ENCODE measurements at places on chromosomes 5 and 9.

DNA sequence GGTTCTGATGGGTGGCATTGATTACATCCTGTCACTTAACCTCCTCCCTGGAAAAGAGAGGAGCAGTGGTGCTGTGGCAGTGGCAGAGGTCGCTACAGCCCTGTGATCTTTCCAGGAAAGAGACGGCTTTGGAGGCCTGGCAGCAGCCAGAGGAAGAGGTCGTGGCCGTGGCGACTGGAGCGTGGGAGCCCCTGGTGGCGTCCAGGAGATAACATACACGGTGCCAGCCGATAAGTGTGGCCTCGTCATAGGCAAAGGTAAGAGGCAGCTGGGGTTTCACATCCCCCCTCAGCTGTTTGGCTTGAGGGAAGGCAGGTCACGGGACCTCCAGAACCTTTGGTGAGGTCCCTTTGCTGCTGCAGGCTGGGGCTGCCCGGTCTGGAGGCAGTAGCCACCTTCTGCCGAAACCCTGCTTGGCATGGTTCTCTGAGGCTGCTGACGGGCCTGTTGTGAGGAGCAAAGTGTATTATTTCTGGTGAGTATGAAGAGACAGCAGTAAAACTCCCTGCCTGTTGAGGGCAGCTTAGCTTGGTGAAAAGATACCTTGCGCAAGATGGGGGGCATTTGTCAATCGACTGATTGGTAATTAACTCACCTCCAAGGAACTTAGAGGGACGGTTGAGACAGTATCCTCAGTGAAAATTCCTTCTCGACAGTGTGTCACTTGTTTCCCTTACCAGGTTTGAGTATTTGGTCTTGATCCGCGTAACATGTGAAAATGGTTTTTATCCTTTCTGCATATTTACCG lies 38.0 kb upstream of the PRDM12 start:
- DNase-seq = no peak

- no peak for DNase-seq
Observed at GRCh38 chr5:137715456-137715855, 20.4 kb downstream of the KLHL3 start.

DNA sequence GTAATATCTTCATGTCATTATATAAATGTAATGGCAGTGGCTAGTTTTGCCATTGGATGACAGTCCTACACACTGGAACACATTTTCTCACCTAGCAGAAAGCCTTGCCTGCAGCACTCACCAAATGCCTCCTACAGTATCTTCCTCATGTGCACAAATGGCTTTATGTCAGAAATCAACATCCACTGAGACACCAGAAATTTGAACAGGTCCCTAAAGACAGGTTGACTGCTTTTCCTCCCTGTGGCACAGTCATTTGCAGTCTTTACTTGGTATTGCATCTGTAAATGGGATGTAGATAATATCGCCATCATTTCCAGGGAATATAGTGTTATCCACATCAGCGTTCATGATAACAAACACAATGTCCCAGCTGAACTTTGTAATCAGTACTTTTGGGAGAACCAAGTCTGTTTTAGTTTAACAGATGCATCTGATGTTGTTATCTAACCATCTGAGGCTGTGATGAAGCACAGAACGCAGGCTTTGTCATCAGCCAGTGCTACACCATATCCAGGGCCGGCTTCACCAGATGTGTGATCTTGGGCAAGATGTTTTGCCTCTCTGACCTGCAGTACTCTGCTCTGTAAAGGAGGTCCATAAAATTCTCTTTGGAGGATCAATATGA lies 83.9 kb upstream of the TAS2R1 start:
- no peak for DNase-seq

- DNase-seq = no peak
Observed at GRCh38 chr5:135493406-135494180, 41.4 kb upstream of the TIFAB start.

DNA sequence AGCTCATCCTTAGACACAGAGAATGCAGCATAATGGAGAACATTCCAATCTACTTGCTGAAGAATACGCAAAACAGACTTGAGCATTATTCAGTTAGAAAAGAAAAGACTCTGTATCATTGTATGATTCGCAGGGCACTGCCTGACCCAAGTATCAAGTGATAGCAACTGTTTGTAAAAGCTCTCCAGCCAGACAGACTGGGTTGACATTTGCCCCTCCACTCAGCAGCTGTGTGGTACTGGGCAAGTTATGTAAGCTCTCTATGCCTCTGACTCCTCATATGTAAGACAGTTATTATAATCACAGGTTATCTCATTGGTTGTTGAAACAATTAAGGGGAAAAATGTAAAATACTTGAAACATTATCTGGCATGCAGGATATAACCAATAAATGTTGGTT lies 505.0 kb downstream of the ELAVL2 start:
- DNase-seq = no peak

DNA sequence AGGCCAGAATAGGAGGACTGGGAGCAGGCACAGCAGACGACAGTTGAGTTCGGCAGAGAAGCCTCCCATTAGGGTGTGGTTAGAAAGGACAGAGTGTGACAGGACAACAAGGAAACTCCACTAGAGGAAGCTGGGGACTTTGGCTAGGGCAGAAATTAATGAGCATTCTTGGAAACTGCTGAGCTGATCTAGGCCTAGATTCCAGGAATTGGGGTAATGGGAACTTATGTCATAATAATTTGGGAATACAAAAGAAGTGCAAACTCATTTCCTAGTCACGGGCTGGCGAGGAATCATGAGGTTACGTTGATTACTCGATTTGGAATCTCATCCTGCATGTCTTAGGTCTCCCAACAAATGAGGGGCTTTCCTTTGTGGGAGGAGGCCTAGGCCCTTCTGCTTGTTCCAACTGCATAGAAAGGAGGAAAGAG lies 144.6 kb upstream of the RPS23 start:
- no peak for DNase-seq

DNA sequence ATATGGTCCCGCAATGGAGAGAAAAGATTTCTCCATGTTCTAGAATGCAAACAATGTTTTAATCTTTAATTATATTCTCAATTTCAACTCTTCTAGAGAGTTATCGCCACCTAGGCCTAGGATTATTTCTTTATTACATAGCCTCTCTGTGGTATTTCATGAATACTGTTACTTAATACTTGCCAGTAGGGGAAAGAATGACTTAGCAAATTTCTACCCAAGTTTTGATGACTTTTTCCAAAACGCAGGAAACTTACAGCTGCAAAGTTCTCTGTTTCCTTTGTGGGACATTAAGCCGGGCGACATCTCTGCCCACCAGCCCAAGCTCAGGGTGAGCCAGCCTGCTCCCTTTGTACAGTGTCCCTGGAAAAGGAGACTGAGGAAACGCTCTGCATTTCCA lies 73.8 kb downstream of the MED27 start:
- DNase-seq = peak; percentile 12

DNA sequence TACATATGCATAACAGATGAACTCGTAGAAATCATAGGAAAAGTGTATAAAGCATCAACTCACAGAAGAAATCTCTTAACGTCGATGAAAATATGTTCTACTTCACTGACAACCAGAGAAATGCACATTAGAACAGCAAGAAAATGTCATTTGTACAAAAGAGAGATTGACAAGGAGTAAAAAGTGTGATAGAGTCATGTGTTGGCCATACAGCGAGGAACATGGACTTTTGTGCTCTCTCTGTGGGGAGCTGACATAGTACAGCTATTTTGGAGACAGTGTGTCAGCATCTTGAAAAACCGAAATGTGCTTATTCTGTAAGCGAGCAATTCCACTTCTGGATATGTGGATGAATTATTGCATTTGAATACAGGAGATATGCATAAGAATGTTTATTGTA lies 477.9 kb downstream of the ICE1 start:
- no peak for DNase-seq

GRCh38 chr5:127042593-127042992 lies 12.2 kb upstream of the MARCHF3 start:
- DNase-seq = no peak

GRCh38 chr5:82149434-82149833 lies 128.7 kb downstream of the RPS23 start:
- no peak for DNase-seq

GRCh38 chr5:76403766-76404222 lies 709 bp downstream of the IQGAP2 start:
- peak; percentile 39 for DNase-seq

- DNase-seq = peak; percentile 75
Observed at GRCh38 chr5:181217111-181217802, 5.8 kb upstream of the TRIM41 start.

GRCh38 chr5:176732306-176732705 lies 78.1 kb upstream of the UNC5A start:
- no peak for DNase-seq

GRCh38 chr9:32551276-32552051 lies 663 bp upstream of the SMIM27 start:
- DNase-seq = peak; percentile 47

GRCh38 chr5:113278976-113279375 lies 155.8 kb downstream of the TSSK1B start:
- no peak for DNase-seq

DNA sequence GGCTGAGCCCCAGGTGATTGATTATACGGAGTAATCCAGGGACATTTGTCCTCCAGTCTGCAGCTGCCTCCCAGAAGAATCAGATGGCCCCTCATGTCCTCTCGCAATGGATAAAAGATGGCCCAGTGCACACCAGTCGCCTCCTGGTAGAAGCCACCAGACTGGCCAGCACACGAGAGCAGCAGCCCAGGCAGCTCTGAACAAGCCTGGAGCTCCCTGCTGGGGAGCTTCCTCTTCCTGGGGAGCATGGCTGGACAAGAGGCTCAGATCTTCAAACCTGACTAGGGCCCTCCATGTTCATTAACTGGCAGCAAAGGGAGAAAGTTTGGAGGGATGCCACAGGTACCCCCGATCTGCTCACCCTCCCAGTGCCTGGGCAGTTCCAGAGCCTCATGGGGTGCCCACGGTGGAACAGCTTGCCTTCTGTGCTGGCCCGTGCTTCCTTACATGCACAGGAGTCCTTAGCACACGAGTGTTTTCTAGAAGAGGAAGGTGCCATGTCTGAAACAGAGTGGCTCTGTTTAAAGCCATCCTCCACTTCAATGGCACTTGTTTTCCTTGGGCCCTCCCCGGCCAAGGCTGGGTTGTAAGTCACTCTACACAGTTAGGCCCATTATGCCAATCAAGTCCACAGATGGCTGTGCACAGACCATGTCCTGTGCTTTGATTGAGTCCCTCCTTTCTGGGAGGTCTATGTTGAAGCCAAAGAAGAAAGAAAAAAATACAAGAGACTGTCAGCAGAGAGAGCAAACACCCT lies 75.6 kb downstream of the PRRT1B start:
- DNase-seq = peak; percentile 53

DNA sequence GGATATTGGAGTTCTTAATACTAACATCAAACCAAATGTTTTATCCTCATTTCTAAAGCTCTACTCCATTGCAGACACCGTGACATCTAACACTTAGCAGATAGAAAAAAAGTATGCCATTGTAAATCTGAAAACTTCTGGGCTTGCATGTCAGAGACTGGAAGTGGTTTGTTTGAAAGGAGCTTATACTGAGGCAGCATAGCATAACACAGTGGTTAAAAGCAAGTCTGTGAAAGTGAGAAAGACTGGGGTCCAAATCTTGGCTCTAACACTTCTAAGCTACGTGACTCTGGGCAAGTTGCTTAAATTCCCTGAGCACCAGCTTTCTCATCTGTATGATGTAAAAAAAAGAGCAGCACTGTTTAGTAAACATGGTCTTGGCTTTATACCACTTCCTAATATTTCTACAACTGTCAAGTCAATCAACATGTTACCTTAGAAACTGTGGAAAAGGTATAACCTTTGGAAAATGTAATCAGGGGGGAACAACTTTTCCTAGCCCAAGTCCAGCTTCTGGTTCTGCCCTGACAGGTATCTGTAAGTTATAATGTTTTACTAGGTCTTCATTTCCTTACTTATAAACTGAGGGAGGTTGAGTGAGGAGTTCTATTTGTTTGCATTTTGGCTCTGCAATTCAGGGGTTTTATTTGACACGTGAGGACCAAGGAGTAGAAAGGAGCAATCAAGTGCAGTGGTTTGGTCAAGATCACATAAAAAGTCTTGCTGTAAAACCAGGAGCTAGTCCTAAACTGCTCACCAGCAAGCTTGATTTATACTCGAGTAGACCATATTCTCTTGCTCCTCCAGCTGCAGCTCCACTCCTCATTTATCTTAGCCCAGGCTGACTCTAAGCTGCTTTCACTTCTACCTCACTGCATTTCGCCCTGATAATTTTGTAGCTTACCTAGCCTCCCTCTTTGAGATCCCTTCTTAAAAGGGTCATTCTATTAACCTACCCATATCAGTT lies 541.0 kb downstream of the RAB3C start:
- no peak for DNase-seq

GRCh38 chr5:39420482-39421145 lies 4.2 kb downstream of the DAB2 start:
- peak; percentile 16 for DNase-seq

DNA sequence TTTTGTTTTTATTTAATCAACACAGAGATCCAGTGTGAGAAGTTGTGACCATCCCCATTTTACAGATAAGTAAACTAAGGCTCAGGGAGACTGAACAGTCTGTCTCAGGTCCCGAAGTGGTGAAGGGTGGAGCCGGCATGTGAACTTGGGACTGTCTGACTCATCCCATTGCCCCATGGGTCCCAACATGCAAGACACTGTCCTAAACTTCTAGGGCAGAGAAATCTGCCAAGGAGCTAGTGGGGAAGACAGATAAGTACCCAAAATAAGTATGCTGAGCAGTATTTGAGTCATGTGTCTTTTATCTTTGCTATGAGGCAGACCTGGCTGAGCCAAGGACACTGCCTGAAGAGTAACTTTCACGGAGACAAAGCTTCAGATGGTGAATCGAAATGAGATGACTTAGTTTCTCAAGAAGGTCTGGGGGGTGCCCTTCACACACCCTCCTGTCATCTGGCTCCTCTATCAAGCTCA lies 64.3 kb upstream of the SLC25A51 start:
- no peak for DNase-seq

DNA sequence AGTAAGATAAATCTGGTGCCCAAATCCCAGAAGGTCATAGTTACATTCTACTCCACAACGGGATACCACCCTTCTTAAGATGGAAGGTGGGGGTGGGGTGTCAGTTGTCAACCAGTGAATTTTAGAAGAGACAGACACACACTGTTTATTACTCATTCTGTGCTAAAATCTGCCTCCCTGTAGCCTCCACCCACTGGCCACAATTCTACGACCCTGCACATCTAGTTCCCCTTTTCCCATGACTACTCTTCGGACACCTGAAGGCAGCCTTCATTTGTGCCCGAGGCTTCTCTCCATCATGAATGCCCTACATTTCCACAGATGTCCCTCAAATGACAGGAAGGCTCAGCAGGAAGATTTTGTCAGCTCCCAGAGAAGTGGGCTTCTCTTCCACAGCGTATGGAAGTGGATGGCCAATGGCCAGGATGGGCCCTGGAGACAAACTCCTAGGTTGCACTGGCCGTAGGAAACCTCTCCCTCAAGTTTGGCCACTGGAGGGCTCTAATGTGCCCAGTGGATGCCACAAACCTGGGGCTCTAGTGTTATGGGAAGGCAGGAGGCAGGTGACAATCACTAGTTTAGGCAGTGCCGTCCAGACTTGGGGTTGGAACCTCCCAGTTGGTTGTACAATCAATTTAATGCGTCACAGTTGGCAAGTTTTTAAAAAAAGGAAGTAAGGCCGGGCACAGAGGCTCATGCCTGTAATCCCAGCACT lies 46.6 kb downstream of the PTPN3 start:
- no peak for DNase-seq

All from HL-60 (cell line).